Cortex of kidney (tissue), 1 donor: ENCODE measurements at places on chromosomes 5 and 9.

DNA sequence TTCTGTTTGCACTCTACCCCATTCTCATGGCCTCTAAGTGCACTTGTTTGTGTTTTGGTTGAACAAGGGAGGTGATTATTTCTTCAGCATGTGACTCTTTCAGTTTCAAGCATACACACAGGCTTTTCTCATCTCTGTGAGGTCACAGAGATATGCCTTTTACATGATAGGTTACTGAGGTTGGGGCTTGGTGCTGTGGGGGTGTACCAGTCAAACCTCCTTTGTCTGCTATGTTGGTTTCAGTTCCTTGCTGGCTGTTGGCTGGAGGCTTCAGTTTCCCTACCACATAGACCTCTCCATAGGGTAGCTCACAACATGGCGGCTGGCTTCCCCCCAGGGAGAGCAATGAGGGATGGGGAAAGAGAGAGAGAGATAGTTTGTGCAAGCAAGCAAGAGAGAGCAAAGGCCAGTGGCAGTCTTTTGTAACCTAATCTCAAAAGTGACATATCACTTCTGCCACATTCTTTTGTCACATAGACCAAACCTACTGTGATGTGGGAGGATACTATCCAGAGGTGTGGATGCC lies 96.7 kb upstream of the SEMA6A start:
- DNase-seq, result no peak

- no peak for DNase-seq
These were observed 86.0 kb downstream of the ANKRD33B start for GRCh38 chr5:10649666-10650380.

DNA sequence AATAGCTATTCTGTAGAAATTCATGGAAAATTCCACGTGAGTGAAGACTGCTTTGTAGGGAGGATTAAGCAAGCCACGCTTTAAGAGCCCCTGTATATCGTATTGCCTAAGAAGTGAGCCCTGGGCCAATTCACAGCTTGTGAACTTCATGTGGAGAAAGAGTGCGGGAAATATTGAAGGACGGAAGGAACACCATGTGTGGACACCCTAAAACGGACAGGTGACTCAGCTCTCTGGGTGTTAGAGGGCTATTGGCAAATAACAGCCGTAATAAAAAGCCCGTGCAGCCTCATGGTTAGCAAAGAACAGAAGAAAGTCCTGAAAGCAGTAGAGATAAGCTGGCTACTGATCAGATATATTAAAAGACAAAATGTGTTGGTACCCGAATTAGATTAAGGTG lies 26.4 kb downstream of the ZNF366 start:
- no peak for DNase-seq

DNA sequence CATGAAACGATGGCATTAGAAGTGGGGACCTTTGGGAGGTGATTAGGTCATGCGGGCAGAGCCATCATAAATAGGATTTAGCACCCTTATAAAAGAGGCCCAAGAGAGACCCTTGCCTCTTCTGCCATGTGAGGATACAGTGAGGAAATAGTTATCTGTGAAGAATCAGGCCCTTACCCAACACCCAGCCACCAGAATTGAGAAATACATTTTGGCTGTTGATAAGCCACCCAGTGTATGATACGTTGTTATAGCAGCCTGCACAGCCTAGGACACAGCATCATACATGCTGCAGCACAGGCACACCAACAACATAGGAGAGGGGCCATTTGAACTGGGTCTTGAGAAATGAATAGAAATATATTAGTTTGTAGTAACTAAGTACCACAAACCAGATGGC lies 8.0 kb upstream of the MAMDC2 start:
- no peak for DNase-seq

- DNase-seq, result no peak
These were observed 777 bp downstream of the GPSM1 start for GRCh38 chr9:136328011-136328621.

DNA sequence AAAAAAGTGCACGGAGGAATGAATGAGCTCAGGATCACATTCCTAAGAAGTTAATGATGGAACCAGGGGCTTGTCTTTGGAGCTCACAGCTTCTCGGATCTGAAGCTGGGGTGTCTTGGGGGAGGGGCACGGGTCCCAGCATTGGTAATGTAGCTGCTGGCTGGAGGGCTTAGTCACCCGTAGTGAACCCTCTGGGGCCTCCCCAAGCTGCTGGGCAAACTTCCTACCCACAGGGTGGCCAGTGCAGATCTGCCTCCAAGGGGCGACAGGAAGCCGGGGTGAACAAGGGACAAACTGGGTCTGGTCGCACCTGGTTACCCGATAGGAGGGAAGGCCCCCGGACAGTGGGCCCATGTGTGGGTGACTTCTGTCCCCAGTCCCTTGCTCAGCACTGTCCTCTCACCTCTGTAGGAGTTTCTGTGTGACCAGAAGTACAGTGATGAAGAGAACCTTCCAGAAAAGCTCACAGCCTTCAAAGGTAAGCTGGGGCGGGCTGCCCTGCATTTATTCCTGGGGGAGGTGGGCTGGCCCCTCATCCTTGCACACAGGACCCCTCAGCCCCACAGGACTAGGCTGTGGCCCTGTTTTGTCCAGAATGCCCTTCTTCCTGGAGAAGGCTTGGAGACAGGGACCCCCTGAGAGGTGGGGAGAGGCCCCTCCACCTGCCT lies 14.1 kb upstream of the NUP214 start:
- no peak for DNase-seq
